ENCODE measurements at places on chromosomes 1 and 21.

- peaks cover 38% of the 10 kb centered on the region for H3K4me1 ChIP-seq
- H3K4me3 ChIP-seq: peak overlapping the region; percentile 77
- no peak for DNase-seq
These were observed 300 bp downstream of the USP24 start for GRCh38 chr1:55214934-55215193.

DNA sequence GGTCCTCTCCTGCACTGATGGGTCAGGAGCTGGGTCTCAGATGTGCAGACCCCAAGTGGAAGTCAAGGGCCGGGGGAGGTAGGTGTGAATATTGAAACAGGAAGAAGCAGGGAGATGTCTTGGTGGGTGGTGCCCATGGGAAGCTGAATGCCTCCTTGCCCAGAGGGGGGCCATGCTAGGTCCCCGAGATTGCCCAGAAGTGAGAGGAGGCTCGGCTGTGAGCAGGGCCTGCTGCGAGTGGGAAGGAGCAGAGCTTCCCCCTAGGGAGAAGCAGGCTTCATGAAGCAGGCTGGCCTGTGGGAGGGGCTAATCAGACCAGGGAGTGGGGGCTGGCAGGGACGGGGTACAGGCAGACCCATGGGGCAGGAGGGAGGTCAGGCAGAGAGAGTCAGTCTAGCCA, 87.6 kb downstream of the ACTL8 start:
- no peaks in the 10 kb centered on the region for H3K27me3 ChIP-seq
- no peaks in the 10 kb centered on the region for H3K4me1 ChIP-seq
- no peak for DNase-seq
- no peaks in the 10 kb centered on the region for H3K36me3 ChIP-seq

DNA sequence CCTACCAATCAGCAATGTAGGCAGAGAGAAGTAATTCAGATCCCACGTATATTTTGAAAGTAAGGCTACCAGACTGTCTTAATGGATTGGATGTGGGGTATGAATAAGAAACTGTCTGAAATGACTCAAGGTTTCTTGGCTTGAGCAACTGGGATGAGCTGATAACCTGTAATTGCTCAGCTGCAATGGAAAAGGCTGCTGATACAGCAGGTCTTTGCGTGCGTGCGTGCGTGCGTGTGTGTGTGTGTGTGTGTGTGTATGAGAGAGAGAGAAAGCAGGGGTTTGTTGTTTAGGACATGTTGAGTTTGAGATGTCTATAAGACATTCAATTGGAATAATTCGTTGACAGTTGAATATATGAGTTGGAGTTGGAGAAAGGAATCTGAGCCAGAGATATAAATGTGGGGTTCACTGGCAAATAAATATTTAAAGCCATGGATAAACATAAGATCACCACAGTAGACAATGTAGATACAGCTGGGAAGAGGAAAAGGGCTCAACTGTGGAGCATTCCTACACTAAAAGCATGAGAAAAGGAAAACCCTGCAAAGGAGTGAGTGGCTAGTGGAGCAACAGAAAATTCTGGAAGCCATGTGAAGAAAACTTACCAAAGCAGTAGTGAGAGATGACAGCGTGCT, 72.9 kb downstream of the UCHL5 start:
- no peak overlapping the region for H3K4me3 ChIP-seq
- H3K4me1 ChIP-seq: no peaks in the 10 kb centered on the region
- DNase-seq: no peak
- no peaks in the 10 kb centered on the region for H3K27me3 ChIP-seq
- H3K27ac ChIP-seq: no peak overlapping the region

GRCh38 chr1:52234708-52235107, 92.8 kb downstream of the ZFYVE9 start:
- H3K36me3 ChIP-seq: peaks cover 2% of the 10 kb centered on the region
- no peak for DNase-seq
- H3K27me3 ChIP-seq: no peaks in the 10 kb centered on the region
- H3K4me3 ChIP-seq: no peak overlapping the region
- no peak overlapping the region for H3K27ac ChIP-seq

GRCh38 chr1:220966881-220967611, 87.8 kb downstream of the HLX start:
- no peak for DNase-seq
- no peaks in the 10 kb centered on the region for H3K36me3 ChIP-seq
- H3K27ac ChIP-seq: no peak overlapping the region
- no peaks in the 10 kb centered on the region for H3K4me1 ChIP-seq
- no peak overlapping the region for H3K4me3 ChIP-seq
- no peaks in the 10 kb centered on the region for H3K27me3 ChIP-seq

DNA sequence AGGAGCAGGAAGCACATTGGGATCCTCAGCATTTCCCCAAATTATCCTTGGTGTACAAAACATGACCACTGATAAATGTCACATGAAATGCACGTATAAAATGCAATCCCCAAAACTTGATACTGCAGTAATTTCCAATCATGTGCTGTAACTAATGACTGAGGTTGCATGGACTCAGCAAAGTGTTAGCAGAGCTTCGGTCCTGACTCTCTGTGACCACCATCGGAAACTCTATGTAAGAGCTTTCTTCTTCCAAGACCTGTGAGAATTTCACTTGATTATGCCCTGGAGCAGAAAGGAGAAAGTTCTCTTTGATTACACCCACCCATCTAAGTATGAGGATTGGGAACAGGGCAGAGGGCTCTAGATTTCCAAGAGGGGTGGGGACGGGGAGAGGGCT, 908 bp downstream of the CD53 start:
- no peak for DNase-seq
- H3K4me1 ChIP-seq: peaks cover 35% of the 10 kb centered on the region
- peak overlapping the region; percentile 92 for H3K27ac ChIP-seq
- H3K27me3 ChIP-seq: no peaks in the 10 kb centered on the region
- peak overlapping the region; percentile 66 for H3K4me3 ChIP-seq

GRCh38 chr21:45255381-45256020, 32.2 kb downstream of the POFUT2 start:
- DNase-seq: peak; percentile 61
- peaks cover 9% of the 10 kb centered on the region for H3K27me3 ChIP-seq
- H3K4me1 ChIP-seq: peaks cover 34% of the 10 kb centered on the region
- no peak overlapping the region for H3K27ac ChIP-seq

DNA sequence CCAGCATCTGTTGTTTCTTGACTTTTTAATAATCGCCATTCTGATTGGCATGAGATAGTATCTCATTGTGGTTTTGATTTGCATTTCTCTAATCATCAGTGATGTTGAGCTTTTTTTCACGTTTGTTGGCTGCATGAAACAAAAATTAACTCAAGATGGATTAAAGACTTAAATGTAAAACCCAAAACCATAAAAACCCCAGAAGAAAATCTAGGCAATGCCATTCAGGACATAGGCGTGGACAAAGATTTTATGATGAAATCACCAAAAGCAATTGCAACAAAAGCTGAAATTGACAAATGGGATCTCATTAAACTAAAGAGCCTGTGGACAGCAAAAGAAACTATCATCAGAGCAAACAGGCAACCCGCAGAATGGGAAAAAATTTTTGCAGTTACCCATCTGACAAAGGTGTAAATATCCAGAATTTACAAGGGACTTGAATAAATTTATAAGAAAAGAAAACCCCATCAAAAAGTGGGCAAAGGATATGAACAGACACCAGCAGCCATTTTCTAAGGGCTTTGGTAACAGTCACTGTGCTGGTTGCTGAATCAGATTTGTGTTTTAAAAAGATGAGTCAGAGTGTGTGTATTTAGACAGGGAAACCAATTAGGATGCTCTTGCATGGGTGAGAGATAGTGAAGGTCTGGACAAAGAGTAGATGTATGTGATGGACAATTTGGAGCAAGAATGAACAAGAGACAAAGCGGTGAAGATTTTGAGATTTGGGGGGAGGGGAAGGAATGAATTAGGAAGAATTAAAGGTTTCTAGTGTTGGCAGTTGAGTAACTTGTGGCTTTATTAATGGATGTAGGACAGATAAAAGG, 110.7 kb downstream of the RYR2 start:
- DNase-seq: no peak
- no peaks in the 10 kb centered on the region for H3K36me3 ChIP-seq
- H3K4me3 ChIP-seq: no peak overlapping the region
- H3K4me1 ChIP-seq: no peaks in the 10 kb centered on the region
- H3K27ac ChIP-seq: no peak overlapping the region
- H3K27me3 ChIP-seq: no peaks in the 10 kb centered on the region

- no peak overlapping the region for H3K27ac ChIP-seq
- no peaks in the 10 kb centered on the region for H3K4me1 ChIP-seq
- H3K4me3 ChIP-seq: no peak overlapping the region
- no peak for DNase-seq
These were observed 194.0 kb downstream of the NRIP1 start for GRCh38 chr21:14870853-14871149.

DNA sequence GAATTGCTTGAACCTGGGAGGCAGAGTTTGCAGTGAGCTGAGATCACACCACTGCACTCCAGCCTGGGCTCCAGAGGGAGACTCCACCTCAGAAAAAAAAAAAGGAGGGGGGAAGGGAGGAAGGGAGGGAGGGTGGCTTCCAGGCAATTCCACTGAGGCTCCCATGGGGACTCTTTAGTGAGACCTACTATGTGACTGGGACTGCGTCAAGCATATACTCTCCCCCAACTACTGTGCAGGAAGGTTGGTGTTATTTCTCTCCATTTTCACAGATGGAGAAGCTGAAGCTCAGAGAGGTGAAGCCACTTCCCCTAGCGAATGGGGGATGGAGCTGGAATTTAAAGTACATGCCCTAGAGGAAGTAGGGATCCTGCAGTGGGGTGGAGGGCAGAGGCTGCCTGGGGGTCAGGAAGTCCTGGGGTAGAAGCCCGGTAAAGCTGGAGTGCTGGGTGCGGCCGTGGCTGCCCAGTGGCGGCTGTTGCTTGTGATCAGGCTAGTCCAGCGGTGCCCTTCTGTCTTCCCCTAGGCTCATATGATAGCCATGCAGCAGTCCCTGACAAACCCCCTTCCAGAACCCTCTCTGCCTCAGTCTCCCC, 40.3 kb downstream of the RAP1GAP start:
- no peak overlapping the region for H3K27ac ChIP-seq
- H3K4me3 ChIP-seq: no peak overlapping the region
- no peak for DNase-seq

Measured in CD4-positive, alpha-beta T cell (primary cell).